ENCODE measurements at places on chromosomes 5 and 9.
A peak's percentile ranks its signal among the peaks of the same experiment; 100 is the strongest.

DNA sequence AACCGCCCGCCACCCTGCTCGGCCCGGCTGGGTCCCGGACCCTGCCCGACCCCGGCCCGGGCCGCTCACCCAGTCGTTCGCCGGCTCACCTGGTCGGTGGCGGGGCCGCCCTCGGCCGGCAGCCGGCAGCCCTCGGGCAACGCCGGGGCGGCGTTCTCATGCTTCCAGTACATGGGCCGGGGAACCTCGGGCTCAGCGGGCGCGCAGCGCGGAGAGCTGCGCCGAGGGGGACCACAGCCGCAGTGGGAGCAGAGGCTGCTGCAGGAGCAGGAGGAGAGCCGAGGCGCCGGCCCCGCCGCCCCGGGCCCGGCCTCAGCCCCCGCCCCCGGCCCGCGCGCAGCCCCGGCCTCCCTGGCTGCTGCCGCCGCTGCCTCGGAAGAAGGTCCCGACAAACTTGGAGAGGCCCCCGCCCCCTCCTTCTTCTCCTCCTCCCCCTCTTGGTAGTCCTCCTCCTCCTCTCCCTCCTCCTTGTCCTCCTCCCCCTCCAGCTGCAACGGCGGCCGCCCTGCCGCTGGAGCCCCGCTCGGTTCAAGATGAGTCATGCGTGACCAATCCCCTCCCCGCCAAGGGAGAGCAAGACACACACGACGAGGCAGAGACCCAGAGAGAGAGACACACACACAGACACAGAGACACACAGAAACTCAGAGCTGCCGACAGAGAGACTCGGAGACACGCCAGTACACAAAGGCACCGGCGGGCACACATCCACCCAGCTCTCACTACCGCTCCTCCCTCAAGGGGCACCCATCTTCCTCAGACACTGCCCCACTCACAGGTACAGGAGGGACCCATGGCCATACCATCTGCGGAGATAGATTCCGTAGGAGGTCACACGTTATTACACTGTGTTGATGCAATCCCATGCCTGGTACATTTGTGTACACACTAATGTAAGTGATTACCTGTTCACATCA lies at the start of gene LHX6:
Gene LHX6, minus strand, starts transcription at position 390 of the 917 bp plus-strand sequence. Its CDS starts 217 bp downstream, at position 173.
- no peak for DNase-seq

GRCh38 chr9:114653556-114654159 lies 3.9 kb downstream of the TEX53 start:
- peak; percentile 69 for DNase-seq

DNA sequence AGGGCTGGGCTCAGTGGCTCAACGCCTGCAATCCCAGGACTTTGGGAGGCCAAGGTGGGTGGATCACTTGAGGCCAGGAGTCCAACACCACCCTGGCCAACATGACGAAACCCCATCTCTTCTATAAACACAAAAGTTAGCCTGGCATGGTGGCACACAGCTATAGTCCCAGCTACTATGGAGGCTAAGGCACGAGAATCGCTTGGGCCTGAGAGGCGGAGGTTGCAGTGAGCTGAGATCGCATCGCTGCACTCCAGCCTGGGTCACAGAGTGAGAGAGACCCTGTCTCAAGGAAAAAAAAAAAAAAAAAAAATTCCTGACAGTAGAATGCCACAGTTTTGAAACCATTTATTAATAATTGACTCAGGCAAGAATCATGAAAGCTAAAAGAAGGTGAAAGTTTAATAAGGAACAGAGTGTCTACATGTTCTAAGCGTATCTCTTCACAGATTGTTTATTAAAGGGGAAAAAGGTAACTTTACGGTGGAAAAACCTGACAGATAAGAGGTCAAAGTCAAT lies 5.7 kb upstream of the PTGR1 start:
- no peak for DNase-seq

DNA sequence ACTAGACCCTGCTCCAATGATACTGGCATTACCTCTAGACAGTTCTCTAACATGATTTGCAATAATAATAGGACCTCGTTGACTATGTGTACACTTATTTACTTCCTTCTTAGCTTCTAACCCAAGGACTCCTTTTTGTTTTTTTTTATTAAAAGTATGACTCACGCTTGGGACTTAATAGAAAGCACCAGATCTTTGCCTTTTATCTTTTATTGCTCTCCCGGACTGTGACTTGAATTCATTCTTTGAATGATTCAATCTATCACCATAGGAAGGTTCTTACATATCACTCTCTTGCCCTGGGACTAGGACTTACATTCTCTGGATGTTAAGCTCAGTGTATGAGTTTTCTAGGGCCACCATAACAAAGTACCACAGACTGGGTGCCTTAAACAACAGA lies 9.0 kb downstream of the C9 start:
- no peak for DNase-seq

DNA sequence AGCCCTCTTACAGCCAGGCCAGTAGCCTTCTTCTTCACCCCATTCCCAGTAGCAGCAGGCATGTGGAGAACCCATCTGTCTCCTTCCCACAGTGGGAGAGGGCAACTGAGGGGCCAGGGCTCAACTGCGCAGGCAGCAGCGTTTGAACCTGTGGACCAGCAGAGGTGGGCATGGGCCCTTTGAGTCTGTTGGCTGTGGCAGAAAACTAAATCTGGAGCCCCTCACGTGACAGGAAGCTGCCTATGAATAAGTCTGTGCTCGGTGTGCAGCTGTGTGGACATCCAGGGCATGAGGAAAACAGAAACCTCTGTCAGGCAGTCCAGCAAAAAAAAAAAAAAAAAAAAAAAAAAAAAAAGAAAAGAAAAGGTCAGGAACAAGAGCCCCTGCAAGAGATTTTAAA lies 189.2 kb upstream of the NR3C1 start:
- DNase-seq: no peak

DNA sequence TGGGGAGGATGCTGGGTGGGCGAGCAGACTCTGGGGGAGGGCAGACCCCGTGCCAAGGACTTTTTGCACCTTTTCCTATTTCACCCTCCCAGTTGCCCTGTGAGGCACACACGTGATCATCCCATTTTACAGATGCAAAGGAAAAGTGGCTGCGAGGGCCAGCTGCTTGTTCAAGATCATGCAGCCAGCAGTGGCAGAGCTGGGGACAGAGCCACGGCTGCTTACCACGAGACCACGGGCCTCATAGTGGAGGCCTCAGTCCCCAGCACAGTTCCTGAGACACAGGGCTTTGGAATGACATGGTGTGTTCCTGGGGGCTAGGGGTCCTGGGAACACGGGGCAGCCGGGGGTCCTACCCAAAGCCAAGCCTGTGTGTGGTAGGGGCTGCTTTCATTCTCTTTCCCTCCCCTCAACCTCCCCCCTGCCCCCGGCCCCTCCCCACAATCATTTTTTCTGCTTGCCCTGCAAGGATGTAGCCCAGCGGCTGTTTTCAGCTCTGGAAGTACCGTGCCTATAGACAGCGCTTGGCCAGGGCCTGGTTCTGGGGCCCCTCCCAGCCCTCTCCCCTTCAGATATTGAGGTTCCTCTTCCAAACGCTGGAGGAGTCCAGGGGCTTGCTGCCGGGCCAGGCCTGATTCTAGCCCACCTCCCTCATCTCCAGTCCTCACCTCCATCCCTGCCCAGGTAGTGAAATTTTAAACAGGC lies 58.5 kb upstream of the IER5L start:
- DNase-seq: no peak

DNA sequence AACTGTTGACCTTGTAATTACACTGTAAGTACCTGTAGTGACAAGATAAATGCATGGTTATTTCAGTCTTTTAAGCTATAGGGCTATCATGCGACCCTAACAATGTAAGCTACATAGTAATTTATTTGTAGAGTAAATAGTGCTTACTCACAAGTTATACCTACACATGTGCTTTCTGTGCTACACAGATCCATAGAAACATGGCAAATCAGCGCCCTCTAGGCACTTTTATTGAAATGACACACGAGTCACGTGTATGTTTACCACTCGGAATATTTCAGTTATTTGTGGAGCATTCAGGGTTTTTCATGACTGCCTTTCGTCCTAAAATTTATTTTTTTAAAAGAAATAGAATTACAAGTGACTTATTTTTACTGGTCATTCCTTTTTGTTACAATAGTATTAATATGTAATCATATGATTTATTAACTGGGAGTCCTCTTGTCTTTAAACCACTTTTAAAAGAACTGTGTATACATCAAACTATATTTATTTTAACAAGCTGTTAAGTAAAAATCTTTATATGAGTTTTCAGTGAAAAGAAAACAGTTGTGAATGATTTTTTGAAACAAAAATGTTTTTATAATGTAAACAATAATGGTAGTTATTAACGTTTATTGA lies 1242.3 kb upstream of the WWC1 start:
- no peak for DNase-seq

DNA sequence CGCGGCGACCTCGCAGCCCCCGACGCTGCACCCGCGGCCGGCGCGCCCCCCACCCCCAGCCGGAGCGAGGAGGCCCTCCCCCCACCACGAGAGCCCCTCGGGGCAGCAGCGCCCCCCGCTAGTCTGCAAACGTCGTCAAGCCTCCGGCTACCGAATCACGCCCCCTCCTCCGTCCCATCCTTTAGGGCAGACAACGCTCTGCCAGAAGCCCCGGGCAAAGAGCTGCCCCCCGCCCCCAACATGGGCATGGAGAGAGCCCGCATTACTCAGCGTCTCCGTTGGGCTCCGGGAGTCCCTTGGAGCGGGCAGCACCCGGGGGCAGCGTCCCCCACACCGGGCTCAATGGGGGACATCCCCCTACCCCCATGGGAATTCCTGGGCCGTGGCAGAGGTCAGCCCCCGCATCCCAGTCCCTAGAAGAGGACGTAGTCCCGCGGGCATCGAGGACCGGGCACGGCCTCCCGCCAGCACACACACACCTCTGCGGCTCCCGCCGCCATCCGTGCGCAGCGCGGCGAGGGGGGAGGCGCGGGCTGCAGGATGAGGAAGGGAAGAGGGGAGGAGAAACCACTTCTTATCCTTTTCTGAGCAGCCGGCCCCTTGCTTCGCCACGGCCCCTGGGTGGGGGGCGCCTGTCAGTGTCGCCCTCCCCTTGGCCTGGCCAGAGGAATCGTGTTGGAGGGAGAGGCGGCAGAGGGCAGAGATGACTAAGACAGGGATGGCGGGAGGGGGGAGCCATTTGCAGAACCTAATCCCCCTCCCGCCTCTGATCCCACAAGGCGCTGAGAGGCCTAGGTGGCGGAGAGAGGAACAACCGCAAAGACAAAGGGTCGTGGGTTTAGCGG lies 750 bp downstream of the DNM1 start:
- DNase-seq: no peak

DNA sequence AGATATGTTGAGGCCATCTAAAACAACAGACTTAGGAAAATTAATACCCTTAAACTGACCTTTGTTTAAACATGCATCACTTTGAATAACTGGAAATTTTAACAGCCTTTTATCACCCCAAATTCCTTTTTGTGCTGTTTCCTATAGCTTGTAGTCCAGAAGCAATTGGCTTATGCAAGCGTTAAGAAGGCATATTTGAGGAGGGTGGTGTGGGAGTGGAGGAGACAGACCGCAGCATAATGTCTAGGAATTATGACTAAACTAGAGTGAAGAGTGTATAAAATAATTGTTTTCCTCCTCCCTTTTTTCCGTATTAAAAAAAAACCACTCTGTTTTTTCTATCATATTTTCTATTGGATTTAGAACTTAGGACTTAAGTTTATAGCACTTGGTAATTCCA lies 51.8 kb upstream of the MPDZ start:
- DNase-seq: no peak

- no peak for DNase-seq
Measured at GRCh38 chr9:110180511-110181434, 27.2 kb downstream of the C9orf152 start.

- no peak for DNase-seq
Measured at GRCh38 chr9:127561491-127562278, 50.4 kb upstream of the STXBP1 start.

DNA sequence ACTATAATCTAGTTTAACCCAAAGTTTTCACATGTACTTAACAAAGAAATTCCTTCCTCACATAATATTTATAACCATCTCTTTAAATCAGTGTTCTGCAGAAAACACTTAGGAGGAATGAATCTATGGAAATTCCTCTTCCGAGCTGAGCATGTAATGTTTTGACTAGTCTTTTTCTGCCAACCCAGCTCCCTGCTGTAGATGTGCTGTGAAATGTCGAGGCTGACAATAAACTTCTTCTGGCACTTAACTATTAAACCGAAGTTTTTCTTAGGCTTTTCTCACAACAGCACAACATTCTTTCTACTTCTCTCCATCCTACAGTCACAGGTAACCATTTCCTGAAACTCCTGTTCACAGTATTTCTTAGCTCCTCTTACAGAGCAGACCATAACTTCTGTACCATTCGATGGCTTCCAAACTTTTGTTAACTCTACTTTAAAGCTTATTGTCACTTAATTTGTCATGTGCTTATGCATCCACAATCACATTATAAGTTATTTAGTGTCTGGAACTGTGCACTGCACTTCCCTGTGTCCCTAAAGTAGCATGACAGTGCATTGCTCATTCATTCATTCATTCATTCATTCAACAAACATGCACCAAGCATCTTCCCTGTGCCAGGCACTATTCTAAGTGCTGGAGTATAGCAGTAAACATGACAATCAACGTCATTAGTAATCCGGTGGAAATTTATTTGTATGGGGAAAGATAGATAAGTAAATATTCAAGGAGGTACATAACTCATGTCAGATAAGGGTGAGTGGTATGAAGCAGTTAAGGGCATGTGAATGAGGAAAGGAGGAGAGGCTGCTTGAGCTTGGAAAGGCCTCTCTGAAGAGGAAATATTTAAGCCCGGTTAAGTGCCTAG lies 54.6 kb downstream of the TSSK1B start:
- DNase-seq: no peak

- DNase-seq: no peak
Measured at GRCh38 chr9:9920425-9921060, 692.3 kb downstream of the PTPRD start.

DNA sequence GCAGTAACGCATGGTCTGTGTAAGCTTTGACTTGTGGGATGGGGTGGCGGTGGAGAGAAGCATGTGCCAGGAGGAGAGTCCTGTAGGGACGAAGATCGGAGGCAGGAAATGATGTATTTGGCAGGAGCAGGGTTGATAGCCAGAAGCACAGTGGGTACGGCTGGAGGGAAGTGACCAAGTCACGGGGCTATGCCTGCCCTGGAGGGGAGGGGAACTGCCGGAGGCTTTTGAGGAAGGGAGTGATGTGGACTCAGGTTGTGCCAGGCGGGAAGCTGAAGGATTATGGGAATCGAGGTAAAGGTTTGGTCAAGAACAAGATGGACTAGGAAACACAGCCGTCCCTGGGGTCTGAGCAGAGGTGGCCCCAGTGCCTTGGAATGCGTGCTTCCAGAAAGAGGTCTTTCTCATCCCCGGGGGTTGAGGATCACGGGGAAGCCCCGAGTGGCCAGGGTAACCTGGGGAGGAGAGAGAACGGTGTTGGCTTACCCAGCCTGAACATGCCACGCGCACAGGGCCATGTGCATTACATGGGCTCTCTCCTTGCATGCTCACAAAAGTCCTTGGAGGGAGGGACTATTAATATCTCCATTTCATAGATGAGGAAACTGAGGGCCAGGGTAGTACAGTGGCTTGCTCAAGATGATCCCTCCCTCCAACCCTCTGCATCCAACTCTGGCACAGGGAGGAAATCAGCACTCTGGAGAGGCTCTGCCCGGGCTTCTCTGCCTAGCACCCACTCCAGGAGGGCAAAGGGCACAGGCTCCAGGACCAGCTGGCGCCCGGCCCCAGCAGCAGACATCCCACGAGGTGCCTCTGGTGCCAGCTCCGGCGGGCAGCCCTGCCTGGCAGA lies 253.8 kb downstream of the PBX3 start:
- no peak for DNase-seq

Measured in stimulated activated CD8-positive, alpha-beta memory T cell treated with anti-CD3 and anti-CD28 coated beads, Interleukin-2, amount 100 ng/mL, for 48 hours (primary cell).